ENCODE measurements at places on chromosomes 16 and 17. TPM values are rescaled to one million over a fixed set of nuclear protein-coding genes. Genes with fewer than 3 reads are reported as not detected.

DNA sequence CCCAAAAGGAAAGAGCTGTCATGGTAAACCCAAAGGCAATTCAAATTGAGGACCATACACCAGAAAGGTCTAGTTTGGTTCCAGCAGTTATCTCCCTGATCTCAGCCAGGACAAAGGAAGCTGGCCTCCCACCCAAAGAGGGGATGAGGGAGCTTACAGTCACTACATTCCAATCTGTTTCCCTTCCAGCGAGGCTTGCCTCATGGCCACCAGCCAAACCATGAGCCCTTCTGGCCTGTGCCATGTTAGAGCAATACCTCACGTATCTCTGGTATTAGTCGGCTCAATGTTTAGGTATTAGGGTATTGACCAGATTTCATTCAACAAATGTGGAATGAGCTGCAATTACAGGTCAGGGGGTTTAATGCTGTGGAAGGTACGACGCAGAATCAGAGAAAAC lies 8.4 kb downstream of the NDUFAB1 start:
- H3K4me1 ChIP-seq = peaks cover 6% of the 10 kb centered on the region
- no peak for DNase-seq
- peaks cover 12% of the 10 kb centered on the region for H3K36me3 ChIP-seq
- H3K27ac ChIP-seq = no peak overlapping the region

DNA sequence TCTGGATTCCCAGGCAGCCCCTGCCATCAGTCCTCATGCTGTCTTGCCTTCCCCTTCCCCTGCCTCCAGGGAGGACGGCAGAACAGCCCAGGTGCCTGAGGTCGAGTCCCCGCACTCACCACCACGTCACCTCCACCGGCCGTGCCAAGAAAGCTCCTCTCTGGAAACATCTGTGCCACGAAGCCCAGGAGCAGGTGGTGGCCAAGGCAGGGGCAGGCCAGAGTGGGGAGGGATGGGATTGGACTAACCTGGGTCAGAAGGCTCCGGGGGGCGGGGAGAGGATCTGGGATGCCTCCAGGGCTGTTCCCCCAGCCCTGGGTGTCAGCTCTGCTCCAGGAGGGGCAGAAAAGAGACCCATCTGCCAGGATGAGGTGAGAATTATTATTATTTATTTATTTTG lies 7.4 kb upstream of the DPEP1 start:
- H3K36me3 ChIP-seq = no peaks in the 10 kb centered on the region
- DNase-seq = no peak
- no peak overlapping the region for H3K4me3 ChIP-seq
- no peaks in the 10 kb centered on the region for H3K27me3 ChIP-seq

Gene DNAH17
- total RNA-seq = 0.14 TPM

- DNase-seq = no peak
- H3K36me3 ChIP-seq = peaks cover 7% of the 10 kb centered on the region
- H3K4me1 ChIP-seq = peaks cover 3% of the 10 kb centered on the region
- no peak overlapping the region for H3K27ac ChIP-seq
- peaks cover 22% of the 10 kb centered on the region for H3K27me3 ChIP-seq
These were observed 33.0 kb upstream of the ZFHX3 start for GRCh38 chr16:73080931-73081330.

Gene CCL1
- total RNA-seq = 3.5 TPM

Gene MYOCD
- not detected for total RNA-seq

Gene MEOX1
- total RNA-seq = not detected

Gene SUZ12
- total RNA-seq = 66.2 TPM

GRCh38 chr17:5644065-5644464 lies 59.8 kb upstream of the NLRP1 start:
- H3K27ac ChIP-seq = no peak overlapping the region
- H3K4me1 ChIP-seq = no peaks in the 10 kb centered on the region
- no peaks in the 10 kb centered on the region for H3K36me3 ChIP-seq
- H3K4me3 ChIP-seq = no peak overlapping the region
- DNase-seq = no peak
- peaks cover 25% of the 10 kb centered on the region for H3K27me3 ChIP-seq

- H3K27ac ChIP-seq = peak overlapping the region; percentile 91
- H3K4me3 ChIP-seq = peak overlapping the region; percentile 86
- no peaks in the 10 kb centered on the region for H3K27me3 ChIP-seq
- no peak for DNase-seq
- H3K36me3 ChIP-seq = no peaks in the 10 kb centered on the region
These were observed 818 bp upstream of the BCAS3 start for GRCh38 chr17:60676758-60677307.

DNA sequence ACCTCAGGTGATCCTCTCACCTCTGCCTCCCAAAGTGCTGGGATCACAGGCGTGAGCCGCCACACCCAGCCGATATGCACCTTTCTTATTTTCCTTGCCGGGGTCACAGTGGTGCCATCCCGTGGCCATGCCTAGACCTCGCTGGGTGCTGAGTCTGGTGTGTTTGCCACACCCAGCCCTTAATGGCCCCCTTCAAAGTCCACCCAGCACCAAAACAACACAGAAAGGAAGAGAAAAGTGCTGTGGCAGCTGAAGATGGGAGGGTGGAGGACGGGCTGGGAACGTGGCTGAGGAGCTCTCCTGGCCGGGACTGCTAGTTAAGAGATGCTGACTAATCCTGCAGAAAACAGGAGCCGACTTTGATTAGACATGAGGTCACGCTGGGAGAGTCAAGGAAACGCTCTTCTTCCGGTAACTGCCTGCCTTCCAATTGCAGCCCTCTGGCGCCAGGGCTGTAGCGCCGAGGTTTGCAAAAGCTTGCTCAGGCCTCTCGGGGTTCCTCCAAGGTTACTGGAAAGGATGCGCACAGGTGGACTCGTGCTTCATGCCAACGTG lies 10.9 kb downstream of the SLC43A2 start:
- no peaks in the 10 kb centered on the region for H3K36me3 ChIP-seq
- H3K4me3 ChIP-seq = no peak overlapping the region
- no peak overlapping the region for H3K27ac ChIP-seq

Gene AXIN1
- total RNA-seq = 20.1 TPM

DNA sequence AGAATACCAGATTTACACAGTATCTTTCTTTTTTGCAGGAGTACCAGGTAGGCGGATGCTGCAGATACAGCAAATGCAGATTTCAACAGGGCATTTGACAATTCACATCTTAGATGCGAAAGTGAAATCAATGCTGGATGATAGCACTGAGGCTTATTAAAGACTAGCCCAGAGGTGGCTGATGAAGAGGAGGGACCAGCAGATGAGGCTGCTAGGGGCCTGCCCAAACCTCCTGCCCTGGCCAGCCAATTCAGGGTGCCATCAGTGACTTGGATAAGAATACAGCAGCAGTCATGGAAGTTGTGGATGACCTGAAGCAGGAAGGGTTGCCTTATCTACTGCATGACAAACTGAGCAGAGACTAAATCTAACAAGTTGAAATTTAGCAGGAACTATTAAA lies 1.5 kb upstream of the DYNC1LI2 start:
- H3K4me3 ChIP-seq = no peak overlapping the region
- H3K27ac ChIP-seq = no peak overlapping the region
- peaks cover 10% of the 10 kb centered on the region for H3K36me3 ChIP-seq
- peaks cover 7% of the 10 kb centered on the region for H3K27me3 ChIP-seq
- no peak for DNase-seq
- H3K4me1 ChIP-seq = peaks cover 28% of the 10 kb centered on the region

Gene FBXL19
- total RNA-seq = 42.0 TPM

Gene TEKT5
- total RNA-seq = not detected

DNA sequence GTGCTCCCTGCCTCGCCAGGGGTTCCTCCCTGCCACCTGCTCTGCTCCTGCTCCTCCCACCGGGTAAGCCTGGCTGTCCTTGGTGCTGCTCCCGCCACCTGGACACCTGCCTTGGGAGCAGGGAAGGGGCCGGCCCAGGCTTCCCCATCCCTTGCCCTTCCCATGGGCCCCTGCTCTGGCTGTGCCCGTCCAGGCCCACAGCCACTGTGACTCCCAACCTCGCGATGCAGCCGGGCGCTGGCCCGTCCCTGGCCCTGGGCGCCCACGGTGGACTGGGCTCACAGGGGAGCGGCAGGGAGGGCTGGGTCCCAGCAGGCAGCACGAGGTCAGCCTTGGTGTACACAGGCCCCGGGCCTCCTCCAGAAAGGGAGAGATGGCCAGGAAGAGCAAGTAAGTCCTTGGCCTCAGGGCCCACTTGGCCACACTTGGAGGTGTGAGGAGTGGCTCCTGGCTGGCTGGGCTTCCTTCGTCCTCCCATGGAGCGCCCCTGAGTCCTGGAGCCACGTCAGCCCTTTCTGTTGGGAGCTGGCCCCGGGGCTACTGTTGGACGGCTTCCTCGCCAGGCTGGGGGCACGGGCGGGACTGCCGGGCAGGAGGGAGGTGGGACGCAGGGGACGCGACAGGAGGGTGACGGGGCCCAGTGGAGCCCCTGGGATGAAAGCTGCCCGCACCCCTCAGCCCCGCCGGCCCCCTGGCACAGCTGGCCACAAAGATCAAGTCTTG lies 15.3 kb downstream of the ENGASE start:
- no peaks in the 10 kb centered on the region for H3K36me3 ChIP-seq
- DNase-seq = no peak
- no peak overlapping the region for H3K4me3 ChIP-seq
- no peaks in the 10 kb centered on the region for H3K27me3 ChIP-seq
- no peaks in the 10 kb centered on the region for H3K4me1 ChIP-seq

- no peaks in the 10 kb centered on the region for H3K36me3 ChIP-seq
- H3K27me3 ChIP-seq = peaks cover 3% of the 10 kb centered on the region
- H3K4me1 ChIP-seq = no peaks in the 10 kb centered on the region
- DNase-seq = no peak
These were observed 1.2 kb downstream of the KCNJ16 start for GRCh38 chr17:70076189-70076588.

- no peak overlapping the region for H3K27ac ChIP-seq
- H3K4me1 ChIP-seq = no peaks in the 10 kb centered on the region
- H3K4me3 ChIP-seq = no peak overlapping the region
- DNase-seq = no peak
These were observed 27.2 kb downstream of the TMEM98 start for GRCh38 chr17:32955155-32955554.

- H3K36me3 ChIP-seq = peaks cover 20% of the 10 kb centered on the region
- no peaks in the 10 kb centered on the region for H3K27me3 ChIP-seq
- H3K4me3 ChIP-seq = no peak overlapping the region
- no peak overlapping the region for H3K27ac ChIP-seq
- H3K4me1 ChIP-seq = peaks cover 12% of the 10 kb centered on the region
These were observed 9.2 kb downstream of the GLYR1 start for GRCh38 chr16:4837733-4838501.

Gene SCN4A
- 0.08 TPM for total RNA-seq

DNA sequence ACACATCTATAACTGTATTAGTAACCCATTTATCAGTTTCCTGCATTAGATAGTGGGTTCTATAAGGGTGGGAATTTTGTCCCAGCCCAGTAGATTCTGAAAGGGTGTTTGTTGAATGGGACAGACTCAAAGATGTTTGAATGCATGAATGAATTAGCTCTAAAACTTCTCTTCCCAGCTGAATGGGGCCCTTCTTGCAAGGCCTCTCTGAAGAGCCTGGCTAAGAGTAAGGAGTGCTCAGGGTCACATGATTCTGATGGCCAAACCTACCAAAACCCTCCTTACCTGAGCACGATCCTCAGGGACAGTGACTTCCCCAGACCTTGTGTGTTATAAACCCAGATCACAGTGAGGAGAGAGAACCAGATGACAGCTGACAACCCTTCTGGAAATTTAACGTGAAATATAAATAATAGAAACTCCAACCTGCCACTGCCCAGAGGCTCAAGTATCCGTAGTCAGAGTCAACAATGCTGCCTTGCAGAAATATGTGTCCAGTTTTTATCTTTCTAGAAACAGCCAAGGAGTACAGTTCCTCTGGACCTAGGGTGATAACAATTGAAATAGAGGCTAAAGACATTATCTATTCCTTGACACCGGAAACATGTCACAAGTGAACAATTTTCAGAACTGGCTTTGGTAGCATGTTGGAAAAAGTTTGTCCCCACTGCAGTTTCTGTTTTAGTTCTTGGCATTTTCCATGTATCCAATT lies 268.9 kb upstream of the MAF start:
- H3K4me1 ChIP-seq = no peaks in the 10 kb centered on the region
- no peak for DNase-seq
- H3K27ac ChIP-seq = no peak overlapping the region
- no peaks in the 10 kb centered on the region for H3K36me3 ChIP-seq
- H3K27me3 ChIP-seq = peaks cover 16% of the 10 kb centered on the region
- no peak overlapping the region for H3K4me3 ChIP-seq

Gene TLCD3B
- 1.4 TPM for total RNA-seq

Gene ACE
- total RNA-seq = not detected

DNA sequence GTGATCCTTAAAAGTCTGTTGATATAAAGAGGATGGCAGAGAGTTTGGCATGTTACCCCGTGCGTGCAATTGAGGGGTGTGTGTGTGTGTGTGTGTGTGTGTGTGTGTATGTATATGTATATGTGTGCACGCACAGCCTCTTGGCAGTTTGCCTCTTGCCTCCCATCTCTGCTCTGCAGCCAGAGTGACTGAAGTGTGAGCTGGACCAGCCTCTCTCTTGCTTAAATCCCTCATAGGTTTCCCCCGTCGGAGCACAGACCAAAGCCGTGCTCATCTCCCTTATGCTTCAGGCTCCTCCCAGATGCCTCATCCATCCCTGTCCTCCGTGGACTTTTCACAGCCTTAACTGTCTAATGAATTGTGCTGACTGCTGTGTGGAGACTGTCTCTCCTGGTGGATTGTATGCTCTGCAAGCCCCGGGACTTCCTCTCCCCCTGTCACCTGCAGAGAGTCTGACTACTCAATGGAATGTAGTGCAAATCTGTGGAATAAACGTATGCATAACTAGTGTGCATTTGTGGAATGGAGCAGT lies 413.5 kb downstream of the CPPED1 start:
- no peak for DNase-seq
- H3K27ac ChIP-seq = no peak overlapping the region
- peaks cover 6% of the 10 kb centered on the region for H3K4me1 ChIP-seq

DNA sequence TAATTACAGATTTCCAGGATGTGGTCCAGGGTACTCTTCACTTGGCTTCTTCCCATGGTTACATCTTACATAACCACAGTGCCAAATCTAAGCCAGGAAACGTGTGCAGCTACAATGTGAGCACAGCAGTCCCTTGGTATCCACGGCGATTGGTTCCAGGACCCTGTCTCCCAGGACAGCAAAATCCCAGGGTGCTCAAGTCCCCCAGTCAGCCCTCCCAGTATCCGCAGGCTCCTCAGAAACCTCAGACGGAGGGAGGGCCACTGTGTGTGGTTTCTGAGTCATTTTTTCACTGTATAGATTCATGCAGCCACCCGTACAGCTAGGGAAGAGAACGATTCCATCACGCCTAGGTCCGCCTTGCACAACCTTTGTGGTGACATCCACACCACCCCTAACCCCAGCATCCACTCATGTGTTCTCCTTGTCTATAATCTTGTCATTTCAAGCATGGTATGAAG lies 11.1 kb upstream of the ATP2C2 start:
- H3K27me3 ChIP-seq = no peaks in the 10 kb centered on the region
- no peaks in the 10 kb centered on the region for H3K36me3 ChIP-seq
- DNase-seq = no peak
- no peaks in the 10 kb centered on the region for H3K4me1 ChIP-seq
- no peak overlapping the region for H3K4me3 ChIP-seq

Gene CSH2
- total RNA-seq = not detected
